ENCODE measurements at places on chromosomes 1 and 21.

- DNase-seq = no peak
Observed at GRCh38 chr1:217574265-217574949, 56.5 kb downstream of the GPATCH2 start.

DNA sequence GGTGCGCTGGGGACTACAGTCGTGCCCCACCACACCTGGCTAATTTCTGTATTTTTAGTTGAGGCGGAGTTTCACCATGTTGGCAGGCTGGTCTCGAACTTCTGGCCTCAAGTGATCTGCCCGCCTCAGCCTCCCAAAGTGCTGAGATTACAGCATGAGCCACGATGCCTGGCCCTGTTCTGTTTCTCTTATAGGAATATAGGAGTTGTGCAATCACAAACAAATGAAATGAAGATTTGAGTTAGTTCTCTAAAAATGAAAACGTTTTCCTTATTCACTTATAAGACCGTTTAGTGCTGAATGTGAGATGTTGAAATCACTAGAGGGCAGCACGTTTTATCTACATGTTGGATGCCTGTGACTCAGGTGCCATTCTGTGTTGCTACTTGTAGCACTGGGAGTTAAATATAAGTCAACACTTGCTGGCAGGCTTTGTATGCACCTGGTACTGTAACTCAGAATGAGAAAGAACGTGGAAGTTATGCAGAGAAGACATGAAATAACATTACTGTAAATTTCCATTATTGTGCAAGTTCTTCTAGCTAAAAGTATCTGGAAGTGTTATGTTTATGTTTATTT lies 45.8 kb downstream of the MIGA1 start:
- no peak for DNase-seq

GRCh38 chr1:198125995-198126735 lies 30.6 kb upstream of the NEK7 start:
- no peak for DNase-seq

DNA sequence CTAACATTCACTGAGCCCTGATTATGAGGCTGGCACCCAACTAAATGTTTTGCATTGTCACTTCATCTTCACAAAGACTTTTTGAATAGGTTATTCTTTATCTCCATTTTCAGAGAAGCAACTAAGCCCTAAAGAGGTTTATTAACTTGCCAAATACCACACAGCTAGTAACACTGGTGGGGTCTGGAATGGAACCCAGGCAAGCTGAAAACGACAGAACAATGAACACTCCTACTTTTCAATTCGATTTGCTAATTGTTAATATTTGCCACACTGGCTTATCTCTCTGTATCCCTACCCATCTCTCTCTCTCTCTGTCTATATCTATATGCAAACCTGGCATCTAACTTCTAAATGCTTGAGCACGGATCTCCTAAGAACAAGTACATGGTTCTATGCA lies 40.6 kb downstream of the MRPL39 start:
- DNase-seq = no peak

GRCh38 chr1:21586222-21586621 lies 77.0 kb downstream of the ALPL start:
- no peak for DNase-seq

DNA sequence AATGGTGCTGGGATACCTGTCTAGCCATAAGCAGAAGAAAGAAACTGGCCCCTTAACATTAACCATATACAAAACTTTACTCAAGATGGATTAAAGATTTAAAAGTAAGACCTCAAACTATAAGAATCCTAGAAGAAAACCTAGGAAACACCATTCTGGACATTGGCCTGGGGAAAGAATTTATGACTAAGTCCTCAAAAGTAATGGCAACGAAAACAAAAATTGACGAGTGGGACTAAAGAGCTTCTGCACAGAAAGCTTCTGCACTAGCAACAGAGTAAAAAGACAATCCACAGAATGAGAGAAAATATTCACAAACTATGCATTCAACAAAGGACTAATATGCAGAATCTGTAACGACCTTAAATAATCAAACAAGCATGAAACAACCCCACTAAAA lies 66.7 kb downstream of the NME7 start:
- no peak for DNase-seq

DNA sequence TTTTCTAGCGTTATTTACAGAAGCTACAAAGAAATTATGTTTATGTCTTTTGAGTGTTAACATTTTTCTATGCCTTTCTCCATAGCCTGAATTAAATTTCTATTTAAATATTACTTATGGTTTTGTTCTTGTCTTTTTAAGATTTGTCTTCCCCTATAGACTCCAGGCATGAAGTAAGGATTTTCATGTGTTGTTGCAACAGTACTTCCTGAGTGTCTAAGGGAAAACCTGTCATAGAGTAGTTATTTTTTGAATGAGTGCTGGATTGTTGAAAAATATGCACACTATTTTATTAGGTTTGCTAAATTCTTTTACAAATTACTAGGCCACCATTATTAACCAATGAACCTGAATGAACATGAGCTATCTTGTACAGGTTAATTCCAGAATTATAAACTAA lies 27.1 kb downstream of the SAMSN1 start:
- no peak for DNase-seq

- no peak for DNase-seq
Observed at GRCh38 chr1:93437976-93438605, 9.8 kb upstream of the FNBP1L start.

- DNase-seq = no peak
Observed at GRCh38 chr1:26349188-26349876, 4.6 kb downstream of the CRYBG2 start.

DNA sequence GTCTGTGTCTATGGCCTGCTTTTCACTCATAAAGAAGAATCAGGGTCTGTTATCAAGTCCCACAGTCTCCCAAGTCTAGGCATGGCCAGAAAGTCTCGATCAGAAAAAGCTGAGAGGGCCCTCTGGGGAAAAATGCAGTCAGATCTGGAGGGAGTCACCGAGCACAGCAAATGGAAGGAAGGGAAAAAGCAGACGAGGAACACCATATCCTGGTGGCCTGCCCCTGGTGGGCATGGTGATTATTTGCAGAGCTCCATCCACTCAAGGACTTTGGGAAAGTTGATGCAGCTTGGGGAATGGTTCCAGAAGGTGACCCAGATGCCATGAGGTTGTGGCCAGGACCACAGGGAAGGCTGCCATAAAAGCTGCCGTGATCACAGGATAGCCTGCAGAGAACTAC lies 189.1 kb downstream of the CLIC6 start:
- no peak for DNase-seq

DNA sequence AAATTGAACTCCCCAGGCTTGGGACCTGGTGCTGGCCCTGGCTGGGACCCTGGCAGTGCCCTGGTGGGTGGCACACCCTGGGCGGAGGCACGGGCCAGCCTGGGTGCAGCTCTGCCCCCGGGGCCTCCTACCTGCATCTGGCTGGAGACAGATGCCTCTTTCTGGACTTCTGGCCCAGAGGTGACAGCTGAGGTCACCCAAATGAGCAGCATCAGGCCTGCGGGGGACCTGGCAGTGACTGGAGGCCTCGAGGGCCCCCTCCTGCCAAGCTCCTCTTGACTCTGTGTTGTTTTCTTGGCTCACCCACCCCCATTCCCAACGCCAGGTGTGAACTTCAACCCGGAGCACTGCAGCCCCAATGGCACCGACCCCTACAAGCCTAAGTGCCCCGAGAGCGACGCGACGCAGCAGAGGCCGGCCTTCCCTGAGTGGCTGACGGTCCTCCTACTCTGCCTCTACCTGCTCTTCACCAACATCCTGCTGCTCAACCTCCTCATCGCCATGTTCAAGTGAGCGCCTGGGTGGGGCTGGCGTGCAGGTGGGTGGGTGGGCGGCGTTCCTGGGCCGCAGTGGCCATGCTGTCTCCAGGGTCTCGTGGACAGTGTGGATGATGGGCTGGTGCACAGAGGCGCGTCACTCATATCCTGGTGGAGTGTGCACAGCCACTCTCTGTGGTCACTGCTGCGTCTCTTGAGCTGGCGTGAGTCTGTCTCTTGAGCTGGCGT lies 41.6 kb upstream of the LRRC3 start:
- no peak for DNase-seq

DNA sequence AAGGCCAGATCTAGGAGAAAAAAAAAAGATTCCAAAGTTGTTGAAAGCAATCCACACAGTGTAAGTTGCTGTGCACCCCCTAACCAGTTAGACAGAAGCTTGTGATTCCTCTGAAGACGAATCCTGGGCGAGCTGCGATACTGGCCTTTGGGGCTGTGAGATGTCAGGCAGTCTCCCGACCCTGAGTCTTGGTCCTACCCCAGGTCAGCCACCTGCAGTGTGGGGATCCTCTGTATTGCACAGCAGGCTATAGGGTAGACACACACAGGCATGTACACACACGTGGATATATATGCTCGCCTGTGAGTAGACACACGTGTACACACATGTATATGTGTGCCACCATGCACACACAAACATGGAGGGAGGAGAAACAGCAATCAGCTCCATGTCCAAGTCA lies 12.9 kb downstream of the ACTRT2 start:
- no peak for DNase-seq

DNA sequence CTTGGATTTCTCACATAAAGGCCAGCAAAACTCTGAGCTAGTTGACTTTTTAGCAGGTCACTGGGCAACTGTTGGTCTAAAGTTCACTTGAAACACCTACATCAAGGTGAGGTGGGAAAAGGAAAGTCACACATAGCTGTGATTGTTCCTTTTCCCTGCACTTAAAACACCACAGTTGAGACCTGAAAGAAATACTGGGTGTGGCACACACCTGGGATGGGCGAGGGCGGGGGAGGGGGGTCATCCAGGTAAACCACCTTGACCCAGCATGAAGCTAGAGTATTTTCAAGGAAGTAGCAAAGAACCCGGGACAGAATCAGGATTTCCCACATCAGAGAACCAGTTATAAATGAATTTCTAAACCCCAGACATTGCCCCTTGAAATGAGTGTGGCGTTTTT lies 26.4 kb downstream of the ZNF697 start:
- DNase-seq = no peak

DNA sequence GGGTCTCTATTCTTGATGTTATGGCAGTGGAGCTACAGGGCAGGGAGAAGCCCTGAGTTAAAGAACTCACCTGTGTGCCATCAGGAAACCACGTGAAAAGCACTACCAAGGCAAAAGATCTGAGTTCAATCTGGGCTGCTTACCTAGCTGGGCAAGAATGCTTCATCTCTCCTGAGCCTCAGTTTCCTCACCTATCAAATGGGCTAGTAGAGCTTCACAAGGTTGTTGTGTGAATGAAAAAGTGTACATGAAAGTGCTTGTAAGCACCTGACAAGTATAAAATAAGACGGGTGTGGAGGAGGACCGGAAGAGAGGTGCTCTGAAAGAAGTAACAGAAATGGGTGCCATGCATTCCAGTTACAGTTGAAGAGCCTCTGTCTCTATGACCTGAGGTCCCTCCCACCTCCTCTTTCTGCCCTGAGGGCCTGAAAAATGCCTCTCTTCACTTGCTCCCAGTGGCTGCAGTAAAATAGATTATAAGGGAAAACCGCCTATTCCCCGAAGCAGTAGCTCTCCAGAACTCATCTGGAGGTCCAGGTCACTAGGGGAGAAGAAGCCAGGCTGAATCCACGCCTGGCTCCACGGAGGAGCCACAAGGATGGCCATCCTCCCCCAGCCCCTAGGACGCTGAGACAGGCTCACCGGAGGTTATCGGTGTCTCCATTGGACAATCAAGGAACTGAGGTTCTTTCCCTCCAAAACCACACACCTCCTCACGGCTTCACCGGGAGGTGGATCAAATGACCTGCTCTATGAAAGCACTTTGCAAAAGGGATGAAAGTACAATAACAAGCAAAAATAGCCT lies 1.4 kb downstream of the GPR161 start:
- no peak for DNase-seq

GRCh38 chr1:214983126-214983869 lies 99.2 kb upstream of the KCNK2 start:
- no peak for DNase-seq

- DNase-seq = no peak
Observed at GRCh38 chr1:44676484-44677200, 2.1 kb downstream of the ARMH1 start.

DNA sequence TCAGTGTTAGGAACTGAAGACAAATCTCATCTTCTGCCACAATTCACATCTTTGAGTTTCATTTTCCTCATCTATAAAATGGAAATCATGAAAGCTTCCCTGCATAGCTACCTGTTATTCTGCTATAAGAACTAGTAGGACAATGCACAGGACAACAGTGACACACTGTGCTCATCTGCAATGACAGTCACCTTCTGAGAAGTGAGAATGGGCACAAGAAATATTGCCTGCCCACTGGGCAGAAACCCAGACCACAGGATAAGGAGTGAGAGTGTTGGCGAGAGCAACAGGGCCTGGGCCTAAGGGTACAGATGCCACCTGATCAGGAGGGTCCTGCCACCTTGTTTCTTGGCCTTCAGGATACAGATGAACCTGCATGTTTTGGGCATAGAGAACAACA lies 23.3 kb upstream of the ARTN start:
- no peak for DNase-seq

DNA sequence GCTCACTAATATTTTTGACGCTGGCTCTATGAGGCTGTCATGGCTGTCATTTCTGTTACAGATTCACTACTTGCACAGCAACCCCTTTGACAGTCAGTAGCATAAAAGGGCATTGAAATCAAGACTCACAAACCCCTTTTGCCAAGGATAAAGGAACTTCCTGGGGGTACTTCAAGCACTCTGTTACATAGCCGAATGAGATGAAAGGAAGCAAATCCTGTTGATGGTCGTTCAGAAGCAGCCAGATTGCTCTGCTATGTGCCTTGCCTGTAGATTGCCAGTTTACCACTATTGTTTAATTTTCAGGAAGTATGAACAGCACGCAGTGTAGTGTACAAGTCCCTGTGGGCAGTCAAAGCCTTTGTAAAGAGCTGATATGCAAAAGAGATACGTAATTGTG lies 296.2 kb downstream of the LRRIQ3 start:
- no peak for DNase-seq

GRCh38 chr21:38297194-38297631 lies 40.4 kb downstream of the KCNJ15 start:
- no peak for DNase-seq

- no peak for DNase-seq
Observed at GRCh38 chr1:27648602-27649305, 13.8 kb upstream of the FGR start.

DNA sequence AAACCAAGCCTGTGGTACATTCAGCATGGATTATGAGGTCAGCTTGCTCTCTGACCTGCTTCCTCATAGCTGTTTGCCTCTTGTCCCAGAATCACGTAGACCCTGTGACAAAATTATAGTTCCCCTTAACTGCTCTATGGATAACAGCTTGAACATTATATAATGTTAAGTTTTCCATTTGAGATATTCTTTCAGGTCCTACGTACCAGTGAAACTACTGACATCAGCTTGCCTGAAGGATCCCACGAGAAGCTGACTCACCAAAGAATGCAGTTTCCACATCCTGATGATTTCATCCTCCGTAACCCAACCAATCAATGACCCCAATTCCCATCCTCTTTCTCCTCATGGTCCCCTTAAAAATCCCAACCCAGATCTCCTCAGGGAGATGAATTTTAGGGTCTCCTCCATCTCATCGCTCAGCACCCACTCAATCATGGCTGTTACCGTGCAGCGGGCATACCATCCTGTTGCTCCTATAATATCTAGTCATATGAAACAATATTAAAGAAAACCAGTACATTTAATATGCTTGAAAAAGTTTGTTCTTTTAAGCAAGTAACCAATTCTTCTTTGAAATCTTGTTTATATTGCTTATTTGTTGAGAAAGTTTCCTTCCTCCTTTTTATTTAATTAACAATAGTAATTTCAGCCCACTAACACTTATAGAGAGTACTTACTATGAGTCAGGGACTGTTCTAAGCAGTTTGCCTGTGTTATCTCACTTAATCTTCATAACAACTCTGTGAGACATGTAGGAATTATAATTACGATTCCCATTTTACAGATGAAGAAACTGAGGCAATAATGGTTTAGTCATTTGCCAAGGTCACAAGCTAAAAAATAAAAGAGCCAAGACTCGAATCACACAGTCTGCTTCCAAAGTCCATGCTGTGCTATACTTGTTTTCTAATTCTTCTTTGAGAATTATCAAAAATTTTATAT lies 27.4 kb downstream of the CHML start:
- DNase-seq = no peak

All from stimulated activated CD4-positive, alpha-beta T cell treated with anti-CD3 and anti-CD28 coated beads, TNF-alpha, amount 100 ng/mL, for 4 hours (primary cell).